CD8-positive, alpha-beta T cell (primary cell): ENCODE measurements at places on chromosomes 1 and 21. TPM values are rescaled to one million over a fixed set of nuclear protein-coding genes. Genes with fewer than 3 reads are reported as not detected.

Gene LY9
- 103 TPM for total RNA-seq

GRCh38 chr1:105793536-105794146, 1262.8 kb upstream of the PRMT6 start:
- no peak for DNase-seq

DNA sequence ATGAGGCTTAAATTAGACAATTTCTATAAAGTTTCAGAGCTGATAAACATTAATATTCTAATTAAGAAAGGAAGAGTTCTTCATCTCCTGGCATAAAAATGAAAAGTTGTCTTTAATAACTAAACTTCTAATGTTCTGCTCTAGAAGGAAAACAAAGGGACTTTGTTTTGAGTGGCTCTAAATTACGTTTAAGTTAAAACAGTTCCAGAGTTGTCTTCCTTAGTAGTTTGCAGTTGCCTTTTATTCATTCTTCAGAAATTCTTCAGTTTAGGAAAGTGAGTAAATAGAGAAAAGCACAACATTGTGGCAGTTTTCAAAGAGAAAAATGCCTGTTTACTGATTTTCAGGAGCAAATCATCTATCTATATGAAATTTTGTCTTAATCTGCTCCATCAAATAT, 86.9 kb downstream of the TTC3 start:
- DNase-seq = no peak

DNA sequence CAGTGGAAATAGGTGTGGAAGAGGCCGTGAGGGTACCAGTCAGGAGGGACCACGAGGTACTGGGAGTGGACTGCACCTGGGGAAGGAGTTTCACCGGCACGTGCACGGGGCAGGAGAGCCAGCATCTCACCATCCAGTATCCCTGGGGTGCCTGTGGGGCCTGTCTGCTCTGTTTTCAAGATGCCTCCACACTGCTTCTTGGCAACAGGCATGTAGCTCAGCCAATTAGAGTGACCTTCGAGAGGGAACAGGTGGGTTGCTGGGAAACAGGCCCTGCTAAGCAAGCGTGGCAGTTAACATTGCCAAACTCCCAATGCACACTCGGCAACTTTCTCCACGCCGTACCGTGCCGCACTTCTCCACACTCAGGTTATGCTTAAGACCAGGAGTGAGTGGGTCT, 17.7 kb downstream of the KCNC4 start:
- DNase-seq = no peak

Gene PTCH2
- 1.3 TPM for total RNA-seq

DNA sequence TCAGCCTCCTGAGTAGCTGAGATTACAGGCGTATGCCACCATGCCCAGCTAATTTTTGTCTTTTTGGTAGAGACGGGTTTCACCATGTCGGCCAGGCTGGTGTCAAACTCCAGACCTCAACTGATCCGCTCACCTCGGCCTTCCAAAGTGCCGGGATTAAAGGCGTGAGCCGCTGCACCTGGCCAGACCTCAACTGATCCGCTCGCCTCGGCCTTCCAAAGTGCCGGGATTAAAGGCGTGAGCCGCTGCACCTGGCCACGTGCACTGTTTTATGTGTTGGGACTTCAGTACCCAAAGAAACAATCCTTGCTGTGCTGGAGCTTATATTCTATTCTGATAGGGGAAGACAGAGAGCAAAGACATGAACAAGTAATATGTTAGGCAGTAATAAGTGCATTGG, 10.1 kb downstream of the TRAF5 start:
- no peak for DNase-seq
